Stimulated activated CD8-positive, alpha-beta memory T cell treated with anti-CD3 and anti-CD28 coated beads, Interleukin-7, amount 100 ng/mL, for 1 hour (primary cell): ENCODE measurements at places on chromosomes 2 and 18.

- DNase-seq, result no peak
Measured at GRCh38 chr2:12813166-12813565, 96.4 kb downstream of the TRIB2 start.

GRCh38 chr2:42217914-42218313, 48.8 kb downstream of the EML4 start:
- DNase-seq, result no peak

- no peak for DNase-seq
Measured at GRCh38 chr2:130808482-130809268, 28.0 kb upstream of the ARHGEF4 start.

GRCh38 chr18:26091047-26091630, 726 bp upstream of the SS18 start:
- DNase-seq, result no peak
